ENCODE measurements at places on chromosomes 2 and 18. TPM values are rescaled to one million over a fixed set of nuclear protein-coding genes. Genes with fewer than 3 reads are reported as not detected.

GRCh38 chr2:200305797-200306195 is 697 bp upstream of the SPATS2L start:
- no peak for DNase-seq

DNA sequence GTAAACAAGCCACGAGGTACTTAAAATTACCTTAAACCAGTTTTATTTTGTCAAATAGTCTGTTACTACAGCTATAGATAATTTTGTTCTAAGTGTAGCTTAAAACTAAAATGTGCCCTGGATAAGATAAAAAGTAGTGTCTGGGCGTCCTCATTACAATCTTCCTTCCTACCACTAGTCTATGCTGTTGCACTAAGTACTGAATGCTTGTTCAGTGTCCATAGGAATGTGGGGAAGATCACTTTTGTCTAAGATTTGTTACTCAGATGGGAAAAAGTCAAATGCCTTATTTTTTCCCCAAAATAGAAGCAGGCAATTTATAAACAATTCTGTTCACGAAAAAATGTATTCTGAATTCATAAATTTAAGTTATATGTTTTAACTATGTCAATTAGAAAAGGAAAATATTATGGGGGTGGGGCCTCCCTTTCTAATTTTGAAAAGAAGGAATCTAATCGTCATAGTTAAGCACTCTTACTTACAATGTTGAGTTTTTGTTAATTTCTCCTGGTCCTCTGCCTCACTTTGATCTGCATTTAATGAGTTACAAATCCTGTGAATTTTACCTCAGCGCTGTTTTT is 140.4 kb upstream of the VRK2 start:
- no peak for DNase-seq

LINC00305 gene
- total RNA-seq = not detected

- DNase-seq = no peak
Measured at GRCh38 chr18:79965119-79965902, 868 bp downstream of the HSBP1L1 start.

GRCh38 chr18:63795606-63796005 is 20.4 kb downstream of the SERPINB7 start:
- DNase-seq = no peak

LCT gene
- 0.53 TPM for total RNA-seq

- DNase-seq = no peak
Measured at GRCh38 chr2:119943058-119943457, 69.8 kb upstream of the EPB41L5 start.

CELF4 gene
- total RNA-seq = not detected

- no peak for DNase-seq
Measured at GRCh38 chr2:176122052-176122682, 352 bp upstream of the HOXD9 start.

- DNase-seq = no peak
Measured at GRCh38 chr2:71235930-71236587, 9.2 kb upstream of the PAIP2B start.

- DNase-seq = peak; percentile 80
Measured at GRCh38 chr2:43426305-43427031, 169.4 kb downstream of the THADA start.

DNA sequence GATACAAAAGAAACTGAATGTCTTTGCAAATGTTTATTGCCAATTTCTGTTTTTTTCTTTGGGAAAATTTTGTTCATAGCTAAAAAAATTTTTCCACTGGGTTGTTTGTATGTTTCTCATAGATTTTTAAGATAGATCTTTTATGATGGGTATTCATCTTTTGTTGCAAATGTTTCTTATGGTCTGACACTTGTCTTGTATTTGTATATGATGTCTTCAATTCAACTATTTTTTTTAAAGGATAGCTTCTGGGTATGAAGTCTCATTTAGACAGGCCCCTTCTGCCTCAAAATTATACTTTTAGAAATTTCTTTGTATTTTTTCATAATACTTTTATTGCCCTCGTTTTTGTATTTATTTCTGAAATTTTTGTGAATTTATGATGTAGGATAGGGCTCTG is 73.8 kb downstream of the KCTD1 start:
- no peak for DNase-seq

- no peak for DNase-seq
Measured at GRCh38 chr18:13401826-13402225, 183.3 kb downstream of the LDLRAD4 start.

- DNase-seq = no peak
Measured at GRCh38 chr2:226766352-226767055, 33.1 kb downstream of the IRS1 start.

GRCh38 chr18:55161916-55162315 is 202.7 kb upstream of the CCDC68 start:
- no peak for DNase-seq

DNA sequence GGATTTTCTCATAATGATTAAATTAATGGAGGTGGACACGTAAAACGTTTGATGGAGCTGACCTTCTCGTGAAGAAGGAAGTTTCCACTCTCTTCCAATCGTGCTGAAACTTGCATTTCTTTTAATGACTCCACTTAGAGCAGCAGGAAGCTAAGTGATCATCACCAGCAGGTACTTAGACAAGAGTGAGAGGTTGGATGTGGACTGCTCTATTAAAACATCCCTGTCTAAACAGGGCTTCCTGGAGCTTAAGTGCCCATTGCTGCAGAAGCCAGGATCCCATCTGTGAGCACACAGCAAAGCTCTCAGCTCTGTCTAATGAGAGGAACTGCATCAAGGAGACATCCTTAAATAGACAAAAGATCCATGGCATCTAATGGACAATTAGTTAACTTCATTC is 1539.5 kb upstream of the CELF4 start:
- no peak for DNase-seq

DNA sequence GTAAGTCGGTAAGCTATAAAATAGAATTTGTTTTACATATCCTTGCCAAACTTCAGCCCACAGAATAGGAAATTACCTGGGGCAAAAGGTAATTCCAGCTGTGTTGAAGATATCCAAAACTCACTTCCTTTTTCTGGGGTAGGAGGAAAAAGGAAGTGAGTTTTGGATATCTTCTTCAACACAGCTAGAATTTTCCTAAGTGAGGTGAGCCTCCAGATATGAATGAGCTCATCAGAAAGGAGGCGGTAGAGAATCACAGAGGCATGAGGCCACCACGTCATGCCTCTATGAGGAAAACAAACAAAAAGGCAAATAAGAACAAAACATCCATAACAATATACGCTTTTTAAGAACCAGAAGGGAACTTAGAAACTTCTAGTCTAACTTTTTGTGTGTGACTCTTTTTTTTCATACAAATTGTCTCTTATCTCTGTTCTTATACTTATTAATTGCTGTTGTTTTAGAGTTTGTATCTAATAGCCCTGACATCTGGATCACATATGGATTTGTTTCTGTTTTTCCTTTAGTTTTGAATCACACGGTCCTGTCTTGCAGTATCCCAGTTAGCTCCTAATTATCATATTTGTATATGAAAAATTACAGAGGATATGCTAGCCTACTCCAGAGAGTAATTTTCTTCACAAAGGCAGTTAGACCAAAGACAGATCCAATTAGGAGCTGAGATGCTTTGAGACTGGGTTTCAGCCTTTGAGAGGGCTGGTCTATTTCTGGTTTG is 104.5 kb downstream of the RBM43 start:
- no peak for DNase-seq

UCN gene
- total RNA-seq = 0.94 TPM

DNA sequence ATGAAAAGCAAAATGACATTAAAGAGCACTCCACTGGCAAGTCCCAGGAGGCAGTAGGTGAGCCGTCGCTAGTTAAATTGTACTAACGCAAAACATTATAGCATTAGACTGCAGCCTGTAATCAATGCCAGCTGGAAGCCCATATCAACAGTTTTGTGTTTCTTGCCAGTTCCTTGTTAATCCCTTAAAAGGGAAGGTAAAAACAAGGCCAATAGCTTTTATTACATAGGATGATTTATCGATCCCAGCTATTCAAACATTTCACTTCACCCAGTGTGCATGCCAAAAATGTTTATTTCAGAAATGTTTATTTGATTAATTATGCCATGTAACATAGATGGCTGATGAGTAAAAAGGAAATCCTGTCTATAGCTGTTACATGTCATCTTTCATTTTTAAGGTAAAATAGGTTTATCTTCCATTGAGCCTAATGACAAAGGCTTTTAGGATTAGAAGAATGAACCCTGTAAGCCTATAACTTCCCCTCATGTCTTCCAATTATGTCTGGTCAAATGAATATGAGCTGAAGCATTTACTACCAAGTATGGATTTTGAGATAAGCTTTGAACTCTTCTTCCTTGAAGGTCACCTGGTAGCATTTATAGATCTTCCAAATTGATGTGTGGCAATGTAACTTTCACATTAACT is 591.2 kb downstream of the RNF144A start:
- DNase-seq = no peak

DNA sequence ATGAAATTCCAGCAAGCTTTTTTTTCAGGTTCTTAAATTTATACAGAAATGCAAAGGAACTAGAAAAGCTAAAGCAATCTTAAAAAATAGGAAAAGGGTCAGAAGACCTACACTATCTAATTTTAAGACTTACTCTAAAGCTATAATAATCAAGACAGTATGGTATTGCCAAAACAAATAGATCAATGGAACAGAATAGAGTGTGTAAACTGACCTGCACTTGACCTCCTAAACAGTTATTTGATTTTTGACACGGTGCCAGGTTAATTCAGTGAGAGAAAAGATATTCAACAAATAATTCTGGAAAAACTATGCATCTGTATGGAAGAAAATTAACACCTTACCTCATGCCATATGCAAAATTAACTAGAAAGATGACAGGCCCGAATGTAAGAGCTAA is 73.6 kb downstream of the OLA1 start:
- no peak for DNase-seq

GRCh38 chr2:8119782-8120505 is 561.9 kb upstream of the ID2 start:
- no peak for DNase-seq

RTP5 gene
- 0.30 TPM for total RNA-seq

DNA sequence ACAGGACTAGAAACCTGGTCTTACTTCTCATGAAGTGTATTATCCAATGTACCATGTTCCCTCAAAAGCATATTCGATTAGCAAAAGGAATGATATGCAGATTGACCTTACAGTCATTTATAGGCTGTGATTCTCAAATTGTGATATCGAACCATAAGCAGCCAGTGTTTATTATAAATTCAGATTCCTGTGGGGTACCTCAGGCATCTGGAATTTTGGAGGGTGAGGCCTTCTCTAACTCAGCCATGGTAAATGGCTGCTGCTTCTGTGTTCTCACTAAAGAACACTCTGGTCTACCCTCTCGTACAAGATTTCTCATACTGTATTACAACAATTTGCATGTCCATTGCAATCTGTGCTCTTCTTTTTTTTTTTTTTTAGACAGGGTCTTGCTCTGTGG is 84.5 kb downstream of the PRPF40A start:
- DNase-seq = no peak

DNA sequence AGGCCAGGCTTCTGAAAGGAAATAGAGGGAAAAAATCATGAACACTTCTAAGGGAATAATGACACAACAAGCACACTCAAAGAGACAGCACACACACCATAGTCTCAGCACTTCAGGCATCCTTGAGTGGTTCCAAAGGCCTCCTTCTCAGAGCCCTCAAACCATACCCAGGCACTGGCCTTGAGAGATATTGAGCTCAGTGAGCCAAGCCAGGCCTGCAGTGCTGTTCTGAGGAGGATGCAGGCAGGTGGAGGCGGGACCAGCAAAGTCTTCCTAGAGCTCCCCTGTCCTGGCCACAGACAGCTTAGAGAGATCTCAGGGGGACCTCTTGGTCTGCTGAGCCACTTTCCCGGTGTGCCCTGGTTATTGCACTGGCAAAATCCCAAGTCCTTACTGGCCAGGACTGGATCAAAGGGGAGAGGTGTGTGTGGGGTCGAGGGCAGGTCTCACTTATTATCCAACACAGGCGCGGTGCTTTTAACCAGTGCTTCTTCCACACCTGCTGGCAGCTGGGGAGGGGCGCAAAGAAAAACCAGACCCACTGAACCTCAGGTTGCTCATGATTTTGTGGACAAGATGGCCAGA is 86.8 kb upstream of the HAAO start:
- no peak for DNase-seq

DNA sequence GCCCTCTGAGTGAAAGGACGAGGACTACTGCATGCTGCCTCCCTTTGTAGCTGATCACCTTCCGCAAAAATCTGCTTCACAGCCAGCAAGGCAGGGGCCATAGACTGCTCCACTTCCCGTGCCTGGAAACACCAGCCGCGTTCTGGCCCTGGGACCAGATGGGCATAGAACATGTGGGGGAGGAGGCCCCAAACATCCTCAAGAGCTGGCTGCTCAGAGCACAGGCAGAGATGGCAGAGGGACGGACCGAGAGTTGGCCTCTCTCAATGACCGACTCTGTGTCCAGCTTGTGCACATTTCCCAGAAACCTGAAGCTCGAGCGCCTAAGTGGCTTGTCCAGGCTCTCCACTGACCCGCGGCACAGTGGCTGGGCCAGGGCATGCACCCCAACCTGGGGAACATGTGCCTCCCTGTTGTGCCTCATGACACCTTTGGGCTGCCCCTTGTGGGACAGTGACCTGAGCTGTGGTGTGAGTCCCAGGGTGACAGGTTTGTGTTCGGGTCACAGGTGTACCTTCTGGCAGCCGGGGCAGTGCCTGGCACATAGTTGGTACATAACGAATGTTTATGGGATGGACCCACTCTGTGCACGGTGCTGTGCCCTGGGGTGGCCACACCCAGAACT is 9.1 kb downstream of the KCNF1 start:
- no peak for DNase-seq

DSG4 gene
- not detected for total RNA-seq

DNA sequence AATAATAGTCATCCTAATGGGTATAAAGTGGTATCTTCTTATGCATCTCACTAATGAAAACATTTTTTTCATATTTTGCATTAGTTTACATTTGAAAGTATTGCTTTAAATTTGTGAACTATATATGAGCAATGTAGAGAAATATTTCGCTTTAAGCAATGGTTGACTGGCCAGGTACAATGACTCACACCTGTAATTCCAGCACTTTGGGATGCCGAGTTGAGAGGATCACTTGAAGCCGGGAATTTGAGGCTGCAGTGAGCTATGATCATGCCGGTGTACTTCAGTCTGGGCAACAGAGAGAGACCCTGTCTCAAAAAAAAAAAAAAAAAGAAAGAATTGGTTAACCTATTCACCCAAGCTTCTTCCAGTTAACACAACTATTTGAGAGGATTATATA is 15.1 kb downstream of the ZCCHC2 start:
- DNase-seq = no peak

DNA sequence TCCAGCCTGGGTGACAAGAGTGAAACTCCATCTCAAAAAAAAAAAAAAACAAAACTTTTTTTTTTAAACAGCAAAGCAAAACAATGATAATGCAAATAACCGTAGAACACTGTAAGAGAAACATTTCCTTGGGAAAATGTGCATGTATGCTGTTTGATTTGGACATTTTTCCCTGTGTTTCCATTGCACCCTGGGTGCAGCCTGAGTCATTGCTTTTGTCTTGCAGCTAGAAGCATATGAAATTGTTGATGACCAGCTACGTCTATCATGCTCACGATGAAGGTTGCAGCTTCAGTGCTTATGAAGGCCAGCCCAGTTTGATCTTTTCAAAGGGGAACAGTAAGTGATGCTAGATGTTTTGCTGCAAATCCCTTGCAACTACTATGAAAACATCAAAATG is 41.5 kb downstream of the MOGAT1 start:
- no peak for DNase-seq

Measured in activated T-helper 2 cell treated with anti-CD3 and anti-CD28 coated beads, Interferon-gamma antibody, Interleukin-2, Interleukin-4, amounts not matched to agents 10 μg/mL and 5 μg/mL and 100 μg/mL, durations not matched to agents 14 hours and 24 hours and 36 hours (primary cell).